Activated T-cell treated with anti-CD3 and anti-CD28 coated beads for 4 hours (primary cell): ENCODE measurements at places on chromosomes 16 and 17.

- no peak for DNase-seq
Measured at GRCh38 chr16:75254359-75254837, 3.0 kb upstream of the BCAR1 start.

- DNase-seq, result no peak
Measured at GRCh38 chr16:80982646-80983045, 24.0 kb downstream of the CMC2 start.

DNA sequence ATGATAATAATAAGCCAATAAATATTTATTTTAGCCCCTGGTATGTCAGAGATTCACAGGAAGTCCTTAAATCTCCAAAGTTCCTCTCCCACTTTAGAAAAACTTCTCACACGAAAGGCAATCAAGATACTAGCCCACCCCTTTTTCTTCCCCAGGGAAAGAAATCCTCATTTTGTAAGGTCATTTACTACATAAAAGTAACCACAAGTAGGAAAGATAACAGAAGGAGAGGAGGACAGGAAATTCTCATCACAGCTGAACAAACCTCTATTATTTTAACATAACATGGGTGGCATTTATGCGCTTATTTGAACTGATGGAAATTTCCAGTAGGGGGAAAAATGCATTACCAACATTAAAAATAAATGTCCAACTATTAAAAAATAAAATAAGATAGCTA is 3.4 kb downstream of the FAM222B start:
- no peak for DNase-seq

DNA sequence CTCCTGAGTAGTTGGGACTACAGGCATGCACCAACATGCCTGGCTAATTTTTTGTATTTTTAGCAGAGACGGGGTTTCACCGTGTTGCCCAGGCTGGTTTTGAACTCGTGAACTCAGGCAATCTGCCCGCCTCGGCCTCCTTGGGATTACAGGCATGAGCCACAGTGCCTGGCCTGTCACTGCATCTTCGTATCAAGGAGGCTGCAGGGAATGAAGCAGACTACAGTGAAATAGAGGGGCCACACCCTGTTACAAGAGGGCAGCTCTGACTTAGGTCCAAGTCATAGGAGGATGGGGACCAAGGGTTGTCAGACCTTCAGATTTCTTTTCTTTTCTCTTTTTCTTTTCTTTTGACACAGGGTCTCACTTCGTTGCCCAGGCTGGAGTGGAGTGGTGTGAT is 28.7 kb downstream of the FA2H start:
- DNase-seq, result no peak

- DNase-seq, result no peak
Measured at GRCh38 chr16:13061691-13062090, 160.3 kb downstream of the SHISA9 start.

DNA sequence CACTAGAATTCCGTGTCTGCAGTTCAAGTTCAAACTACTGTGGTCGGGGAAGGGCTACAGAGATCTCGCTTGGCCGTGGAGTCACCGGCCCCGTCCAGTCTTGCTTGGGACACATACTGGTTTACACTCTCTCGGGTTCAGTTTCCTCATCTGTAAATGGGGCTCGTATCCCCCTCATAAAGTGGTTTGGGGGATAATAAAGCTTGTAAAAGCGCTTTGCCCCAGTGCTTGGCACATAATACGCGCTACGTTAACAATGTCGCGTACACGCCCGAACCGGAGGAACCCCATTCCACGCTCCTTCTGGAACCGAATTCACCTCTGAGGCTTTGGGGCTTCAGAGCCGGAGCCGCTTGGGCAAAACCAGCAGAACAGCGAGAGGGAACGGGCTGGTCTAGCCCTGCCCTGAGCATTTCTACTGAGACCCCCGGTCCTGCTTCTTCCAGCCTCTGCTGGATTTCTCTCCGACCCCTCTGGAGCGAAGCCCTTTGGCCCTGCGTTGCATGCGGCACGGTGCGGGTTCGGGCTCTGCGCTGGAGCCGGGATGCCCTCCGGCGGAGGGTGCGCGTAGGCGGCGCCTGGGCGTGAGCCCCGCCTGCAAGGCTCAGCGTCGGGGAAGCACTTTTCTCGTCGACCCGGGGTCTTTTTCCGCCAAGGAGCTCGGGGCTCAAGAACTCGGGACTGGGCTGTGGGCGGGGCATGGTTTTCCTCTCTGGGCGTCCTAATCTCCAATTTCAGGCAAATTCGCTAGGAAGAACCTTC is 26.1 kb upstream of the HOXB13 start:
- no peak for DNase-seq

GRCh38 chr17:48814504-48814903 is 2.5 kb downstream of the TTLL6 start:
- peak; percentile 46 for DNase-seq

DNA sequence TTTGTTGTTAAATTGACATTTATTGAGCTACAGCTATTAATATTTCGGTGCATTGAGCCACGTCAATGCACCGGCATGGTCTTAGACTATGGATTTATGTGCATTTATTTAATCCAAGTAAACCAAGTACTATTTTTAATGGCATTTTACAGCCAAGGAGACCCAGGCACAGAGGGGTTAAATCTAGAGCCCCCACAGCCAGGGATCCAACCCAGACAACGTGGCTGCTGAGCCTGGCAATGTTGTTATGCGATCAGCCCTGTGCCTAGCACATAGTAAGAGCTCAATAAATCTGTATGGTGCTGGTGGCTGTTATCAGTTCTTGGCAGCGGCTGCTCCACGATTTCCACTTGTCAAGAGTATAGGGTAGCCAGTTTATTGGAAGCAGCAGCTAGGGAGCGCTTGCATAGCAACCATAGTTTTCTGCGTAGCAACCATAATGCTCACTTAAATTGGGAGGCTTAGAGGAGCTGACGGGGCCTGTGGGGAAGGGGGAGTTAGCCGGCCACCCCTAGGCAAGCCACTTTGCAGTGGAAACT is 541 bp upstream of the RBBP6 start:
- no peak for DNase-seq

DNA sequence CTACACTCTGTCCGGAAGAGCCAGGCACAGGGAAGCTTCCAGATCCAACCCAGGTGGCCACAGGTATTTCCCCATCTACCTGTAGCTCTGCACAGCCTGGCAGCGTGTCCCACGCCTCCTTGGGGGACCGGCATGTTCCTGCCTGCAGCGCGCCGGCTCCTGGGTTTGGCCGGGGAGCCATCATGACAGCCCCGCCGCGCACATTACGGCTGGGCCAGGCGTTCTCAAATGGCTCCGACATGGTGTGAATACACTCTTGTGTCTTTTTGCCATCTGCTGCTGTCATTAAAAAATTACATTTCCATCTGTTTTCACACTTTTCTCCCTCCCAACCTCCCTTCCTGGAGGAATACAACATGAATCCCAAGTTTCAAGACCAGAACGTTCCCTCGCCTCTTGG is 8.0 kb upstream of the GINS2 start:
- DNase-seq, result no peak

DNA sequence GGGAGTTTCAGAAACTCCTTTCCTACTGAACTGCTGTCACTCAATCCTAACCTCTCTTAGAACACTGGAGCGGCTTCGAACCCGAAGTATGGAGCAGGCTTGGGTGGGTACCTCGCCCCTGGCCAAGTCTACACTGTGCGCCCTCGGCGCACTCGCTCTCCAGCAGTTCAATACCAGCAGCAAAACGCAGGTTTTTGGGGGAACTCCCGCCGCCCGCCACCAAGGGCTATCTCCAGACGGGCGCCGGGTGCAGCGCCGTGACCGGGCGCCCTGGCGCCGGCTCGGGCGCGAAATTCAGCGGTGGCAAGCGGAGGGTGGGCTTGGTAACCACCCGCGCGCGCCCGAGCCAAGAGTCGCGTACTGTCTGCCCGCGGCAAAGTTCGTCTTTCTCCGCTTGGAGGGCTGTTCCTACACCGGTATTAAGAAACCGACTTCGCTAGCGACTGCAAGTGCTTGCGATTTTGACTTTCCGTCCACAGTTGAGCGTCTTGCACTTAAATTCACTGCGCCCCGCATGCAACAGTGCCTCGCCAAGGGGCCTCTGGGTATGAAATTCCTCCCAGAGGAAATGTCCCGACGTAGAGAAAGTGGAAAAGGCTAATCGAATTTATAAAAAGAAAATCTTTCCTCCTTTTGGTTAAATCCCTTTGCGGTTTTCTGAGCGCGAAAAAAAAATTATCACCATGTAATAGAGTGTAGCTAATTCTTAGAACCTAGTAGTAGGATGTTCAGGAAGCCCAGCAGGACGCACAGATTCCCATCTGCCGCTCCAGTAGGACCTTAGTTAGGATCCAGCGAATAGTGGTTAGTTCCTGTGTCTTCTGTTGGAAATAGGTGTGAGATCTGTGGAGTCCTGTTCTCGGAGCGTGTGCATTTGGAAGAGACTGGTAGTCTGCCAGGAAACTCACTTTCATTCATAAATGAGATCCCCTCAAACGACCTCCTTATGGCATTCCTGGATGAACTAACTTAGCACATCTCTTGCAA is 5.0 kb upstream of the SALL1 start:
- no peak for DNase-seq

DNA sequence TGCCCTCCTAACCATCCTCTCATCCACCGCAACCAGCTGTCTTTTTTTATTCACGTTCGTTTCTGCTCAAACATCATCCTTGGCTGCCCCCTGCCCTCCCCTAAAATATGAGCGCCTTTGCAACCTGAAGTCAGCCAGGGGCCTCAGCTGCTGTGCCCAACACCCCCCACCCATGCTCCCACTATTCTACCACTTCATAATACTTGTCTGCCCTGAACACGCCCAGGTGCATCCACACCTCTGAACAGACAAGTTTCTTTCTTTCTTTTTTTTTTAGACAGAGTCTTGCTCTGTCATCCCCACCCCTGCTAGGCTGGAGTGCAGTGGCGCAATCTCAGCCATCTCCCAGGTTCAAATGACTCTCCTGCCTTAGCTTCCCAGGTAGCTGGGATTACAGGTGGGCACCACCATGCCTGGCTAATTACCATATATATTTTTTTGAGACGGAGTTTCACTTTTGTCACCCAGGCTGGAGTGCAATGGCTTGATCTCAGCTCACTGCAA is 26.9 kb downstream of the CEP295NL start:
- no peak for DNase-seq

DNA sequence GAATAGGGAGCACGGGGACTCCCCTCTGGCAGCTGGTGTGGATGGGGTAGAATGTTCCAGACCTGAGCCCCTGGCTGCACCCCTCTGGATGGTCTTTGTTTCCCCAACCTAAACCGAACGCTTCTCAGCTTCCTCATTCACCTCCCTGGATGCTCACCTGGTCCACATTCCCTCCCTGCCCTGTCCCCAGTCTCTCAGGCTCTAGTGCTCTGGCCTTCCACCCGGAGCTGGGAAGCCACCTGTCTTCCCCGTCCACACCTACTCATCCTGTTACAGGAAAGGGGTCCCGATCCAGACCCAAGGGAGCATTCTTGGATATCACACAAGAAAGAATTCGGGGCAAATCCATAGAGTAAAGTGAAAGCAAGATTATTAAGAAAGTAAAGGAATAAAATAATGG is 73.5 kb downstream of the CYLD start:
- no peak for DNase-seq

- no peak for DNase-seq
Measured at GRCh38 chr16:73315645-73316044, 267.7 kb upstream of the ZFHX3 start.

DNA sequence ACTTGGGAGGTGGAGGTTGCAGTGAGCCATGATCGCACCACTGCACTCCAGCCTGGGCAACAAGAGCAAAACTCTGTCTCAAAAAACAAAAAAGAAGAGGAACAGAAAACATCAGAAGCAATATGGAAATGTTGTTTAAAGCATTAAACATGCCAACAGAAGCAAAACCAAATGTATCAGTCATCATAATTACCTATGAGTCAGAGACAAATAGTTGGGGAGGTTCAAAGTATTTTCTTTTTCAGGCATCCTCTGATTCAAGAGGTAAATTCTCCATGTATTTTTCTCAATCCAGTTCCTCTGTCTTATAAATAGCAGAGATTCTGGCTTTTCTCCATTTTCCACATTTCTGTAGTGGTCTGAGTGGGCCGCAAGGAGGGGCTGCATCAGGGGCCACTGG is 2.1 kb upstream of the TM4SF5 start:
- DNase-seq, result no peak

GRCh38 chr16:87789437-87790291 is 23.9 kb upstream of the KLHDC4 start:
- no peak for DNase-seq

- no peak for DNase-seq
Measured at GRCh38 chr17:65072660-65073071, 16.1 kb upstream of the GNA13 start.

GRCh38 chr17:71423871-71424546 is 696.8 kb upstream of the SOX9 start:
- DNase-seq, result no peak

DNA sequence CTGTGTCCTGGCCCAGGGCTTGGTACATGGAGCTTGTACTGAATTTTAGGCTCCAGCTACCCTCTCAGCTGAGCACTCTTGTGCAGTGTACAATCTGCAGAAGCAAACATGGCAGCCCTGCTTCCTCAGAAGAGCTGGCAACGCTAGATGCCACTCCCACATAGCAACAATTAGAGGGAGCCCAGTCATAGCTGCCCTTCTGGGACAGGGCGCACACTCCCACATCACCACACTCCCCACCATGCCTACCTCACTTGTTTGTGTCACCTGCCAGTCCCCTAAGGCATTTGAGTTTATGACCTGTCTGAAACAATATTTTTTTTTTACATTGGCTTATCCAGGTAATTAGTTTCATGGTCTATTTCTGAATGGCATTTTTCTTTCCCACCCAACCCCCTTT is 72.3 kb downstream of the C17orf67 start:
- DNase-seq, result no peak

GRCh38 chr16:81369888-81370504 is 55.2 kb downstream of the GAN start:
- no peak for DNase-seq

GRCh38 chr17:51132964-51133319 is 12.3 kb upstream of the SPAG9 start:
- DNase-seq, result no peak

GRCh38 chr17:68674029-68674925 is 73.1 kb upstream of the FAM20A start:
- no peak for DNase-seq

DNA sequence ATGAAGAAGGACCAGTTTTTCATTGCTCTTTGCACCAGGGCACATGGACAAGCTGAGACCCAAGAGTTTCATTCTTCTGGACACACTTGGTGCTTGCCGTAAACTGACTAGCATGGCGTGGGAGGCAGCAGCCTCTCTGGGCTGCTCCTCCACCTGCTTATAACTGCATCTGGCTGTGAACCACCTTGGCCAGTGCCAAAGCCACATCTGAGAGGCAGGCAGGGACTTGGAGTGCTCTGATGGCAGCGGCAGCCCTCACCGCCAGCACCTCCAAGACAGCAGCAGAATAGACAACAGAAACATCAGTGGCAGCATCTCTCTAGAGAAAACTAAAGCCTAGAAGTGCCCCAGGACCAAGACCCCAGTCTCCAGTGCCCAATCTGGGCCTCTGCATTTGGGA is 4.7 kb downstream of the KRT37 start:
- no peak for DNase-seq

DNA sequence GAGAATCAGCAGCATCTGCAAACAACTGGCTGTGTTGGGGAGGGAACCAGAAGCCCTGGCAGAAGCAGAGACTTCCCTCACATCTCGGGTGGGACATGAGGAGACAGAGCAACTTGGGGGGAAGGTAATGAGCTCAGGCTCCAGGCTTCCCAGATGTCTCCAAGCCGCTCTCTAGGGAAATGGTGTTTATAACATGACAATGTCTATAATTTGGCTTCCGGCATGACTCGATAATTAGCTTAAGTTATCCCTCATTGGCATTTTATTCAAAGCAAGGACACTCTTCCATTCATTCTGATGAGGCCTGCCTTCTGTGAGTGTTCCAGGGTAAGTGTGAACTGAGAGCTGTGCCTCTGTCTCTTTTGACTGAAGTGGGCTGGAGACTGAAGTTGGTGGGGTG is 14.7 kb upstream of the MLLT6 start:
- no peak for DNase-seq

- no peak for DNase-seq
Measured at GRCh38 chr17:44254361-44255095, 13.4 kb downstream of the SLC4A1 start.
